ENCODE measurements at places on chromosomes 16 and 17. TPM values are rescaled to one million over a fixed set of nuclear protein-coding genes. Genes with fewer than 3 reads are reported as not detected.

ODAD4 gene
- 0.80 TPM for polyA plus RNA-seq

GRCh38 chr17:17928398-17929287 is 43.6 kb downstream of the TOM1L2 start:
- DNase-seq, result no peak

GRCh38 chr17:65797101-65797500 is 235.7 kb upstream of the AXIN2 start:
- no peak for DNase-seq

GRCh38 chr17:8849311-8850041 is 18.0 kb downstream of the PIK3R6 start:
- no peak for DNase-seq

B3GNT9 gene
- 9.7 TPM for polyA plus RNA-seq

DNA sequence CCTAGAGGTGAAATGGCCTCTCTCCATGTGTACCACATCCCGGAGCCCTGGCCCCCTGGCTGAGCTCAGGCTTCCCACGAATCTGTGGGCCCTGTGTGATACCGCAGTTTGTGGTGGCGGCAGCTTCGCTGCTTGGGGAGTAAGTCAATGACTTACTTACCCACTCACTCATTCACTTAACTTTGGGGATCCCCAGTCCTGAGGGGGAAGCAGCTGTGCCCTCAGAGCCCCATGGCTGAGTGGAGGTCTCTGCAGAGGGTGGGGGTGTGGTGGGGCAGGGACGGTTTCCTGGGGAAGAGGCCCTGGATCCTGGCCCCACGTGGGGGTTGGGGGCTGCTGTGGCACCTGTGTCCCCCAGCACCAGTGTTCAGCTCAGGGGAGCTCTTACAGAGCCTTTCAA is 13.2 kb downstream of the KCNJ12 start:
- no peak for DNase-seq

XYLT1 gene
- 5.5 TPM for polyA plus RNA-seq

- DNase-seq, result no peak
Observed at GRCh38 chr16:53775106-53775820, 71.3 kb downstream of the FTO start.

GP2 gene
- polyA plus RNA-seq, result not detected

DNA sequence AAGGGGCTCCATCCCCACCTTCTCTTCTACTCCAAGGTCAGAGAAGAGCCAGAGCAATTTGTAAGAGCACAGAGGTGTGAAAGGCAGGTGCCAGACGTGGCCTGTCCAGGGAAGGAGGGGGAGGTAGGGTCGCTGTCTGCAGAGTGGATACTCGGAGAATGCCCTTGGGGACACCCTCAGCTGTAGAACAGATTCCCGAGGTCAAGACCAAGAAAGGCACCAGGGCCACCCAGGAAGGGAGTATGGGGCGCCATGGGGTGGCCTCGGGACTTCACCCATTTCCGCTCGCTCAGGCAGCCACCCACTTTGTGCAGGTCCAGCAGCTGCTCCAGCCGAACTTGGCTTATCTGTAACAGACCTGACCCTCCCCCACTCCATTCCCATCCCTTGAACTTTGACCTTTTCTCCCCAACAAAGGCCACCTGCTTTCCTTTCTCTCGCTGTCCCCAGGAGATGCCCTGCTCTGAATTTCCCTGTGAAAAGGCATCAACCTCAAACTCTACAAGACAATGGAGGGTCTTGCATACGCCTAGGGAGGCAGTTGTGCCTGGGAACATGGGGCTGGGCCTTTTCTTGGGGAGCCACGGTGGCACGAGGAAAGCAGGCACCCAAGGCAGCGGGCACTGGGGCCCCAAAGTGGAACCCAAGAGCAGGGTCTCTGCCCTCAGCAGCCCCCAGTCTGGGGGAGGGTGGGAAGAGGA is 11.3 kb upstream of the AXIN2 start:
- no peak for DNase-seq

DNA sequence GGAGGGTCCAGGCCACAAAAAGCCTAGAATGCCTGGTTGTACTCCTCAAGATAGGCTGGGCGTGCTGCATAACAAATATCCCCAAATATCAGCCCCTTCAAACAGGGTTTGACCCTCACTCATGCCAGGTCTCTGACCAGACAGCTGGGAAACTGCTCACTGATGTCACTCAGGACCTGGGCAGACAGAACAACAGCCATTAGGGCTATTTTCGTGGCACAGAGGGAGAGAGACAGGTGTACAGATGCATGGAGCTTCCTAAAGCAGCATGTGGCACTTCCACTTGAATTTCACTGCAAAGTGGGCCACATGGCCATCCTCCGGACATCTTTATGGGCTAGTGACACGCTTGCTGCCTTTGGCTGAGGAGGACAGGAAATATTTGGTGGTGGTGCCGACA is 73.1 kb downstream of the SREBF1 start:
- no peak for DNase-seq

C17orf50 gene
- polyA plus RNA-seq, result not detected

GRCh38 chr16:47037396-47037745 is 63.9 kb upstream of the DNAJA2 start:
- no peak for DNase-seq

KIAA0753 gene
- 9.4 TPM for polyA plus RNA-seq

Data from forelimb muscle (tissue), 1 donor.